Astrocyte (in vitro differentiated cells and primary cell): ENCODE measurements at places on chromosomes 5 and 9. TPM values are rescaled to one million over a fixed set of nuclear protein-coding genes. Genes with fewer than 3 reads are reported as not detected.

GRCh38 chr5:25909163-25909562 lies 1129.2 kb downstream of the CDH9 start:
- DNase-seq = no peak

DNA sequence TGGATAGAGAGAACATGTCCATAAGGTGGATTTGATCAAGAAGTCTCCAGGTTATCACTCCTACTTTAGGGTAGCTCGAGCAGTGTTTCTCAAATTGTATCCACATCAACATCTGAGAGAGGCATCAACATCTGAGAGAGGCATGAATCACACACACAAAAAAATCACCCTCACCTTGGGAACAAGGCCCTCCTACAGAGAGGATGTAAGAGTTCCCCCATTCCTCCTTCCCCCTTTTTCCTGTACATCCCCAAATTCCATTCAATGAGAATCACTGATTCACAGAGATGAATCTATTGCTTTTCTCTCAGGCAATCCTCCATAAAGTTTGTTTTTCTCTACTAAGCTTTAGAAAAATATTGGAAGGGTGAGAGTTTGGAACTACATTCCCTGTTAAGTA lies 233.4 kb upstream of the CDH6 start:
- DNase-seq = no peak

DNA sequence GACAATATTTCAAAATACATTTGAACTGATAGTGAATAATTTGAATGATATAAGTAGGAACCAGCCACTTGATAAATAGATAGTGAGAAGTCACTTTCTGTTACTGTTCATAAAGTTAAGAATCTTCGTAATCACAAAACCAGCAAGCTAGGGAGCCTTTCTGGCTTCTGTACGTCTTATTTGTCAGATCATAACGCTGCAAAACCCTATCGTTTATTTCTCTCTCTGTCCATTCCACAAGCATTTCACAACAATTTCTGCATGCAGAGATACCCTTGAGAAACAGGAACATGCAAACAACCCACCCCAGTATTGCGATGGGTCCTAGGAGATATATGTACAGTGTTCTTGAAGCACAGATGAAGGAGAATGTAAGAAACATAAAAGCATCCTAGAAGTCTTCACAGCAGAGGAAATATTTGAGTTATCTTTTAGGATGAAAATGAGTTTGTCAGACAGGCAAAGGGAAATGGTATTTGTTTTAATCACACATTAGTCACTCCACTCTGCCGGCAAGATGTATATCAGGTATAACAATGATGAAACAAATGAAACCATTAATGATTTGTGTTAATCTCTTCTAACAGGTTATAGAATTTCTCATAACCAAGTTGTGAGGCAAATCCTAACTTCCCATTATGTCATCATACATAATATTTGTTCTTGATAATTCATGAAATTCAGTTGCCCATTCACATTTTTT lies 668.7 kb upstream of the FTMT start:
- DNase-seq = peak; percentile 7

- no peak for DNase-seq
Measured at GRCh38 chr9:32577316-32577715, 4.4 kb upstream of the NDUFB6 start.

DNA sequence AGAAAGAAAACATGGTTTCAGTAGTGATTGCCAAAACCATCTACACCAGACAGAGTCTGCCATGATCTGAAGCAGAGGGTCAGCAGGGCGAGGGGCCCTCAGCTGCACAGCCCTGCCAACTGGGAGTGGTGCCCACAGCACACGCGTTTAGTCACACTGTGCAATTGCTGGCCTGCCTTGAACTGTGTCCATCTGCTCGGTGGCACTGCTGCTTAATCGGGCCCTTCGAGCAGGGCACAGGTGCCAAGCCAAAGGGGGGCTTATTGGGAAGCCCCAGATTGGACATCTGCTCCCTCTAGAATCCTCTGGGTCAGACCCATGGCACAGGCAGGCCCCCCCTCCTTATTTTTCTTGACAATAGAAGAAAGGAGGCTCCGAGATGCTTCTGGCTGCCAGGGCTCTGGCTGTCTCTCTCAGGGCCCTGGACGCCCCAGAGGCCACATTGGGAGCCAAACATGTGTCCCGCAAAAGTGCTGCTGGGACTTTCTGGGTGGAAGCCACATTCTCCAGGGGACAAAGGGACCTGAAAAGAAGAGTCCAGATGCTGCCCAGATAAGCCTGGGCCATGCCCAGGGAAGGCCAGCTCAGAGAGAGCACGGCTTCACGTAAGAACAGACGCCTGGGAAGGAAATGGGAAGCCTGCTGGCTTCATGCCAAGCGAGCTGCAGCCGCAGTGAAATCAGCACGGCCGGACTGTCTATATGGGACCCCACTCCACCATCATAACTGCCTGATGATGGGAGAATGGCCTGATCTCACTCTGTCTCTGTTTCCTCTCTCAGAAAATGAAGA lies 349.2 kb downstream of the GADD45G start:
- no peak for DNase-seq

- peak; percentile 28 for DNase-seq
Measured at GRCh38 chr9:75866273-75866871, 24.1 kb upstream of the PCSK5 start.

GRCh38 chr9:14344941-14345353 lies 31.0 kb upstream of the NFIB start:
- no peak for DNase-seq

DNA sequence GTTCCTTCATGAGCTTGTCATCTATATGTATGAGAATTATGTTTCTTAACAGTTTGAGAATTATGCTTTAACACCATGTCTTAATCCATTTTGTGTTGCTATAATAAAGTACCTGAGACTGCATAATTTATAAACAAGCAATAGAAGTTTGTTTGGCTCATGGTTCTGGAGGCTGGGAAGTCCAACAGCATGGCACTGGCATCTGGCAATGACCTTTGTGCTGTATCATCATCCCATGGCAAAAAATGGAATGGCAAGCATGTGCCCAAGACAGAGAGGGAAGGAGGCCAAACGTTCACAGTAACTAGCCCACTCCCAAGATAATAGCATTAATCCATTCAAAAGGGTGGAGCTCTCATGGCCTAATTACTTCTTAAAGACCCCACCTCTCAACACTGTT lies 67.6 kb downstream of the MTX3 start:
- no peak for DNase-seq

DNA sequence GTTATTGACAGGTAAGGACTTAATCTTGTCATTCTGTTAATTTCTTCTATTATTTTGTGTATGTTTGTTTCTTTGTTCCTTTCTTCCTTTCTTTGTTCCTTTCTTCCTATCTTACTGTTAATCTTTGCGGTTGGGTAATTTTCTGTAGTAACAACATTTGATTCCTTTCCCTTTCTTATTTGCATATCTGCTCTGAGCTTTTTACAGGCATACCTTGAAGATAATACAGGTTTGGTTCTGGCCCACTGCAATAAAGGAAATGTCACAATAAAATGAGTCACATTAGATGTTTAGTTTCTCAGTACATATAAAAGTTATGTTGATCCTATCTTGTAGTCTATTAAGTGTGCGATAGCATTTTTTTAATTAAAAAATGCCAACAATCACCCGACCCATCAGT lies 440.7 kb downstream of the NFIB start:
- no peak for DNase-seq

- DNase-seq = no peak
Measured at GRCh38 chr9:126343271-126343700, 16.7 kb downstream of the MVB12B start.

- DNase-seq = no peak
Measured at GRCh38 chr5:322281-322941, 897 bp downstream of the AHRR start.

- DNase-seq = no peak
Measured at GRCh38 chr9:72154468-72155285, 5.4 kb downstream of the GDA start.

- DNase-seq = no peak
Measured at GRCh38 chr5:8550921-8551320, 682.0 kb downstream of the MTRR start.

DNA sequence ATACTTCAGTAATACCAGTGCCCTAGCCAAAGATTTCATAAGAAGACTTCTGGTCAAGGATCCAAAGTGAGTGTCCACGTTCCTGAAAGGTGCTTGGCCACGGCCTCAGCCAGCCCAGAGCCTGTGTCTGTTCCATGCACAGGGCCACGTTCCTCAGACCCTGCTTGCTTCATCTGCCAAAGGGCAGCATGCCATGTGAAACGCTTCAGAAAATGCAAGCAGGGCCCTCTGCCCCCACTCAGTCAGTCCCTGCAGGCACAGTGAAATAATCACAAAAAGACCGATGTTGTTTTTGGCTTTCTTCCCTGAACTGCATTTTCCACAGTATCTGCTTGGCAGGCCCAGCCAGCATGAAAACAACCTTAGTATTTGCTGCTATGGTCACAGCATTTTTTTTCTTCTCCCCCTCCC lies 85.5 kb upstream of the CTSL start:
- DNase-seq = peak; percentile 69

GRCh38 chr5:67510204-67510603 lies 313.6 kb upstream of the CD180 start:
- DNase-seq = no peak

GRCh38 chr5:119913425-119913824 lies 284.1 kb downstream of the FAM170A start:
- no peak for DNase-seq

DNA sequence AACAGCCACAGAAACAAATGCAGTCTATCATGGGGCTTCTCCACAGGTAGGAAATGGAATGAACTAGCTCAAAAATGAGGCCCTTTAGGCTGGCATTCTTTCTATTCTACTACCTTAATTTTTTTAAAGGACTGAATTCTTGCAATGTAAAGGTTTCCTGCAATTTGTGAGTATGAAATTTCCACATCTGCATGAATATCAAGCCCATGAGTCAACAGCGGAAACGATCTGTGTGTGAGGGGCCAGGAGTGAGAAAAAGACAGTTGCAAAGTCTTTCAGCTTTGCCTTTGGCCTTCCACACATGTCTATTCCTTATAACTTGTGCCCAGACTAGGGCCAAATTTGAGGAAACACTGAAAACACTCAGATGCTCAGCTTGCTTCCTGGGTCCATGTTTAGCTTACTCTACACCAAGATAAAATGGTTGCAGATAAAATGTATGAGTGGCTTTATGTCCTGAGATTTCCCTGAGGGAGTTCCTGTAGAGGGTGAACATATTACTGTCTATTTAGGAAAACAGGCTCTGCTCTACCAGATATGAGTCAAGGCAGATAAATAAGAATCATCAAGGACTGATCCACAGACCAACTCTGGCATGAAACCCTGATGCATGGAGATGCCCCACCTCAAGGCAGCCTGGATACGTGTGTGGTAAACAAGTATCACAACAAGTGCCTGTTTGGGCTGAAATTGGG lies 46.5 kb downstream of the RETREG1 start:
- DNase-seq = peak; percentile 54

GRCh38 chr9:33943389-33943788 lies 105.3 kb downstream of the UBAP2 start:
- no peak for DNase-seq

GRCh38 chr9:33189331-33189791 lies 22.2 kb upstream of the B4GALT1 start:
- DNase-seq = no peak

GRCh38 chr9:121675969-121676822 lies 24.8 kb downstream of the DAB2IP start:
- DNase-seq = no peak

GRCh38 chr9:82369251-82369945 lies 380.8 kb downstream of the SPATA31D1 start:
- no peak for DNase-seq

DNA sequence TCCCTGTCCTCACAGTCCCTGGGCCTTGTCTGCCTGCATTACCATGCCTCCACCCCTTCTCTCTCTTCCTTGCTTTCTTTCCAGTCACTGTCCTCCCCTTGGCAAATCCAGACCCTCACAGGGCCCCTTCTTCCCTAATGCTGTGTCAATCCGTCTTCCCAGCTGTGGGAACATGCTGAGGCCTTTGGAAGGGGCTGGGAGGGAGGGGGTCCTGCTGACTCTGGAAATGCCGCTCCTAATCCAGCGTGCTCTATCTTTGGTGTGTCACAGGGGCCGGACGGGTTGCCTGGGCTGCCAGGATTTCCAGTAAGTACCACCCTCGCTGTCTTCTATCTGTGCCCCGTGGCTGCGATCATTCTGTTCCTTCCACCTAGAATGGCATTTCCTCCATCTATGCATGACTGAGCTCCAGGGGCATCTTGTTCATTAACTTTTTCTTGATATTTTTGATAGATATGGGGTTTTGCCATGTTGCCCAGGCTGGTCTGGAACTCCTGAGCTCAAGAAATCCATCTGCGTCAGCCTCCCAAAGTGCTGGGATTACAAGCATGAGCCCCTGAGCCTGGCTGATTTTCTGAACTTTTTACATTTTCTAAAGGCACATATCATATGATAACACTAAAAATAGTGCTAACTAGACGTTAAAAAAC lies 64.5 kb upstream of the TGFBR1 start:
- no peak for DNase-seq

DNA sequence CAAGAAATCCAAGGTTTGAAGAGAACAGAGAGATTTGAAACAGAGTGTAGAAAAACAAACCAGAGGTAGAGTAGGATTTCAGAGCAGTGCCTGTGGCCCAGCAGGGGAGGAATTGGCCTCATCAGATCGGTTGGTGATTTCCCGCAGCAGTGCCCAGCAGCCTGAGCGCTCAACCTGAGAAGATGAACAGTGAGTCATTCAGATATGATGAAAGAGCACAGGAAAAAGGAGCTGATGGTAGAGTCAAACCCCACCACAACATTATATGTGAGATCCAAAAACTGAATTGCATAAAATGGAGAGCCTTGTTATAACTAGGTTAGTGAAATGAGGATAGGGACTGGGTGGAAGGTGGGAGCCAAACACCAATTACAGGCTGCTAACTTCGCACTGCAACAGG lies 248.9 kb downstream of the PIK3R1 start:
- peak; percentile 42 for DNase-seq

DNA sequence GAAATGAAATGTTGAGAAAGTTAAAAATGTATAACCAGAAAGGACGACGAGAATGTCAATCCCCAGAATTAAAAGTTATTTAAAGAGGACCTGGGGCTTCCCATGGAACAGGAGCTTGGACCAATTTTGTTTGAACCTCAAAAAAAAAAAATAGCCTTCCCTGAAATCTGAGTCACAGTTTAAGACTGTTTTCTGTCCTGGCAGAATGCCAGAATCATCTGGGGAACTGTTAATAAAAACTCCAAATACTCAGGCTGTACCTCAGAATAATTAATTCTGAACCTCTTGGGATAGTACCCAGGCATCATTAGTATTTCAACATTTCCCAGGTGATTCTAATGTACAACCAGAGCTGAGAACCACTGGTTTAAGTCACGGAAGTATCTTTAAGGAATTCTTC lies 102.2 kb upstream of the SLCO6A1 start:
- peak; percentile 27 for DNase-seq

GRCh38 chr9:111041902-111042301 lies 3.6 kb upstream of the LPAR1 start:
- no peak for DNase-seq

GRCh38 chr5:119435436-119436132 lies 16.7 kb upstream of the HSD17B4 start:
- peak; percentile 13 for DNase-seq

ADAMTS12 gene
- total RNA-seq = 143 and 156 TPM in 2 replicates

LSM11 gene
- total RNA-seq = 4.4 and 4.7 TPM in 2 replicates

SLC44A1 gene
- total RNA-seq = 43.8 and 46.9 TPM in 2 replicates

ANAPC2 gene
- total RNA-seq = 39.2 and 39.7 TPM in 2 replicates

NR5A1 gene
- total RNA-seq = 0.26 TPM in 1 of 2 replicates, not detected in the other

SLC27A6 gene
- total RNA-seq = 0.17 and 0.39 TPM in 2 replicates

PCDHA10 gene
- 15.5 and 16.0 TPM in 2 replicates for total RNA-seq

LECT2 gene
- total RNA-seq = not detected in 2 replicates

FOXD4L4 gene
- 0.14 TPM in 1 of 2 replicates, not detected in the other for total RNA-seq

IL33 gene
- not detected in 2 replicates for total RNA-seq

SCGB3A2 gene
- 0.59 and 0.82 TPM in 2 replicates for total RNA-seq

GOLM1 gene
- total RNA-seq = 121 and 126 TPM in 2 replicates

PKD2L2 gene
- not detected in 2 replicates for total RNA-seq

MORN5 gene
- not detected in 2 replicates for total RNA-seq

SAXO1 gene
- total RNA-seq = 0.10 TPM in 1 of 2 replicates, not detected in the other

GRIN1 gene
- total RNA-seq = 0.18 TPM in 1 of 2 replicates, not detected in the other
